ENCODE measurements at places on chromosomes 16 and 17.

GRCh38 chr16:29009050-29009837 lies 24.4 kb downstream of the LAT start:
- no peak for DNase-seq

DNA sequence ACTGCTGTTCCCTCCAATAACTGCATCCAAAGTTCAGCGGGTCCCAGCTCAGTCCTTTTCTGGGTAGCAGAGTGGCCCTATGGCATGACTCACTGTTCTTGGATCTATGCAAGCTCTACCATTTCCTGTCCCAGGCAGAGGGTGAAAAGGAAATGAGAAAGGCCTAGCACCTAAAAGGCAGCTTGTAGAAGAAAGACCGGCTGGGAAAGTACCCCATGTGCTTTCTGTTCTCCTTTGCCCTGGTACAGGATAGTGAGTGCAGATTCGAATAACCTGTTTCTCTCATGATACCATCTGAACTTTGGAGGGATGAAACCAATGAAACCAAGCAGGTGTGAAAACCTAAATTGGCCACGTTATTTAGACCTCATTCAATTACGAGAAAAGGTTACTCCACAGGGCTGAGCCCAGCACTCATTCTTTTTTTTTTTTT lies 12.7 kb upstream of the HASPIN start:
- no peak for DNase-seq

GRCh38 chr16:51526621-51527020 lies 375.6 kb upstream of the SALL1 start:
- no peak for DNase-seq

DNA sequence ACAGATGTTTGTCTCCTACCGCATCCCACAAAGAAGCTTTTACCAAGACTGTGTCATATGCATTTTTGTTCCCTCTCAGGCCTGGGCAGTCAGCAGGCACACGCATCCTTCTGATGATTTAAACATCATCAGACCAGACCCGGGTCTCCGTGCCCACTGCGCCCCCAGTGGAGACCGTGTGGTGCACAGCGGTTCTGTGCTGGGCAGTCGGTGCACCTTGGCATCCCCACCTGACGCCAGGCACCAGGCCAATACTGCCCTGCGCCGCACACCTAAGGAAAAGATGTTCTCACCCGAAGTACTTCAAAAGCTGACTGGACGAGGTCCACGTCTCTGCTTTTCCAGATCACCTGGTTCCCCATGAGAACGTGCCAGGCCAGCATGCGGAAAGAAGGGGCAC lies 10.6 kb upstream of the PLD6 start:
- DNase-seq, result no peak

DNA sequence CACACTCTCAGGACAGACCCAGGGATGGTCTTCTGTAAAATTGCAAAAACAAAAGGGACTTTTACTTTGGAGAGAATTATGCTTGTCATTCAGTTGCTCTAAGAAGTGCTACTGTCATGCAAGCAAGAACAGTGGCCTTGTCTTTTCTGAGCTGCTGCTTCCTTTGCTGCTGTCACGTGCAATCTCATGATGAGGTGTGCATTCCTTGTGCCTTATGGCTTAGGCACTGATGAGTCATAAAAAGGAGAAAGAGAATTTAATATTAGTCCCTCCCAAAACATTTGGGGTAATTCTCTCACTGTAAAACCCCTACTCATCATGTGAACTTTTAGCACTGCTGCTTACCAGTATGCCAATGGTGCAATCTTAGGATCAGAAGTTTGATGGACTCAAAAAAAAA lies 2051.3 kb downstream of the TP53TG3F start:
- no peak for DNase-seq

- no peak for DNase-seq
These were observed 878 bp upstream of the DNAJA2 start for GRCh38 chr16:46974352-46974751.

GRCh38 chr16:81779536-81780320 lies 637 bp downstream of the PLCG2 start:
- no peak for DNase-seq

DNA sequence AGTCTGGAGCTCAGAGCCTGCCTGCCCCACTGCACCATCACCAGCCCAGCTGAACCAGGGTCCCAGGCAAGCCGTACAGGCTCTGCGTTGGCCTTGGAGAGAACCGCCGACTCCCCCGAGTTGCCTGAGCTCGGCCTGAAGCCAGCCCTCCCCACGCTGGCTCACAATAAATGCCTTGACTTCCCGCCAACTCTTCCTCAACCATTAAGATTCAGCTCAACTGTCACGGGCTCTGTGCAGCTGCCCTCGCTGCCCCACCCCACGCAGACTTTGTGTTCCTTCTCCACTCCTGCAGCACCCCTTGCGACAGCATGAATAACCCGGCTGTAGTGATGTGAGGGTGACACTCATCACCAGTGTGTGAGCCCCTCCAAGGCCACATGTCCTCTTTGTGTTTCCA lies 4.8 kb upstream of the QPRT start:
- DNase-seq, result no peak

GRCh38 chr17:58572846-58573245 lies 58.4 kb upstream of the MTMR4 start:
- no peak for DNase-seq

GRCh38 chr17:8005357-8005756 lies 2.9 kb downstream of the GUCY2D start:
- no peak for DNase-seq

DNA sequence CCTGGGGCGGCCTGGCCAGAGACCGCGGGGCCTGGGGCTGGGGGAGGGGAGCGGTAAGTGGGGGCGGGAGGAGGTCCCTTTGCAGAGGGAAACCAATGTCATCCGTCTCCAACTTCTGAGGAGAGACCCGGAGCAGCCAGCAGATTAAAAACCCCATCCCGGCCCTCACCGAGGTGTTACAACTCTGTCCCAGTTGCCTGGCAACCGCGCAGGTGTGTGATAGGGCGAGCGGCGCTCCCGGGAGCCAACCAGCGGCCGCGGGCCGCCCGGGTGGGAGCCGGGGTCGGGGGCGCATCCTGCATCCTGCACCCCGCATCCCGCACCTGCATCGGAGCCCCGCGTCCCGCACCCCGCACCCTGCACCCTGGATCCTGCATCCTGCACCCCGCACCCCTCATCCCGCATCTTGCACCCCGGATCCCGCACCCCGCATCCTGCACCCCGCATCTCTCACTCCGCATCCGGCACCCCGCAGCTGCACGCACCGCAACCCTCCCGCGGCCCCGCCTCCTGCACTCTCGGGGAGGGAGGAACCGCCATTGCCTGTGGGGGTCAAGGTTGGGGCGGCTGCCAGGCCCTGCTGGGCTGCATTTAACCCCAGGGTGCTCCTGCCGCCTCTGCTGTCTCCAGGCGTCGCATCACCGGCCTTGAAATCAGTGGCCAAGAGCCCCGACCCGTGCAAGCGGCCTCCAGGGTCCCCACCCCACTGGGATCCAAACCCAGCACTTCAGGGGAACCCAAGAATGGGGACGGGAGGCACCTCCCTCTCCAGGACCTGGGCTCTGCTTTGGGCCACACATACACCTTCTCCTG lies 47.3 kb downstream of the RTN4RL1 start:
- no peak for DNase-seq

DNA sequence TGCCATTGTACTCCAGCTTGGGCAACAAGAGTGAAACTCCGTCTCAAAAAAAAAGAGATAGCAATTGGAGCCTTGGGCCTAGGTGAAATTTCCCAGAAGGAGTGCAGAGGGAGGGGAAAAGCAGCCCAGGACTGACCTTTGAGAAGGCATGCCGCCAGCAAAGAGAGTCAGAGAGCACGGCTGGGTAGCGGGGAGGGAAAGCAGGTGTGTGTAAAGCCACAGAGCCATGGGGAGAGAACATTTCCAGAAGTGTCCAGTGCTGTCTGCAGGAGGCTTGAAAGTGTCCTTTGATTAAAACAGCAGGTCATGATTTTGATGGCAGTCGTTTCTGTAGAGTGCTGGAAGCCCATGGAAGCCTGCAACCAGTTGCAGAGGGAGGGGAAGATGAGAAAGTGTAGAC lies 8.1 kb downstream of the C16orf54 start:
- no peak for DNase-seq

GRCh38 chr16:86834451-86835035 lies 256.2 kb downstream of the FOXL1 start:
- peak; percentile 18 for DNase-seq

GRCh38 chr17:9356488-9356911 lies 219.1 kb downstream of the STX8 start:
- no peak for DNase-seq

DNA sequence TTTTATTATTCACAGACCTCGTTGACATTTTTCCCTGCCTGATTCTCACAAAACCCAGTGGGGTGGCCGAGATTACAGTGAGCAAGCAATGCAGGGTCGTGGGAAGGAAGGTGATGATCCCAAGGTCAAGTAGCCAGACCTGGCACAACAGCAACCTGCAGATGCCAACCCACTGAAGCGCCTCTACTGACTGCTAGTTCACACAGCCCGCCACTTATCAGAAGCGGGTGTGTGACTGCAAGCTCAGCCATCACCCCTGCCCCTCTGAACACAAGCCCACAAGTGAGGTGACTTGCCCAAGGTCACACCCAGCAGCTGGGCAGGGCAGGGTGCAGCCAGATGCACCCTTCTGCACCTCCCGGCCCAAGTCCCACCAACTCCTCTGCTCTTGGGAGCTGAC lies 7.1 kb downstream of the TFAP4 start:
- DNase-seq, result no peak

DNA sequence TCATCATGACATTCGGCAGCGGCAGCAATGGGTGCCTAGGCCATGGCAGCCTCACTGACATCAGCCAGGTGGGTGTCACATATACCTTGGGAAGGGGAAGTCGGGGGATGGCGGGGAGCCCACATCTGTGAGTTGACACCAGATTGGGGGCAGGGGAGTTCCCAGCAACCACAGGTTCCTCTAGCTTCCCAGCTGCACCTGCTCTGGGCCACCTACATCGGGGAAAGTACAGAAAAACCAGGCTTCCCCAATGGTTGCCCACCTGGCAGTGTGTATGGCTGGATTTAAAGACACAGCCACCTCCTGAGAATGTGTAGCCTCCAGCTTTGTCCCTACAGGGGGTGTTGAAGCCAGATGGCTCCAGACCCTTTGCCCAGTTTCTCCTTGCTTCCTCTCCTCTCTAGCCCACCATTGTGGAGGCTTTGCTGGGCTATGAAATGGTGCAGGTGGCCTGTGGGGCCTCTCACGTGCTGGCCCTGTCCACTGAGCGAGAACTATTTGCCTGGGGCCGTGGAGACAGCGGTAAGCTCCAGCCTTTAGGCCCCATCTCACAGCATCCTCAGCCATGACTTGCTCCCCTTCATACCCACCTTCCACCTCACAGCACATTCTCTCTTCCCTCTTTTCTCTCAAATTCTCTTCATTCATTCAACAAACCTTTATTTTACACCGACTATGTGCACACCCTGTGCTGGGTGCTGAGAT lies 5.0 kb upstream of the TRAF4 start:
- no peak for DNase-seq

GRCh38 chr17:50114849-50115357 lies 15.1 kb downstream of the SAMD14 start:
- peak; percentile 60 for DNase-seq

DNA sequence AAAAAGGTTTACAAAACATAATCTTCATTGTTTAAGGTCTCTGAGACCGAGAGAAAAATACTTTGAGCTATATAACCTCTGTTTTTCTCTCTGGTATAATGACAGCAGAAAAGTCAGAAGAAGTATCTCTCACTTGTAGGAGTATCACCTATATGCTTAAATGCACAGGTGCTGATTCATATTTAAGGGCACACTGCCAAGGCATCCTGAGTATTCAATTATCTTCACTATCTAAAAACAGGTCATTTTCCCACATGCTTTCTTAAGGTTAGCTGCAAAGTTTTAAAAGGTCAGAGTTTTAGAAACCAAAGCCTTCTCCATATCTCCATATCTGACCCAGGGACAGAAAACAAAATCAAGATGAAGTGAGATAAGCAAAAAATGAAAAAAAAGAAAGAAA lies 99.3 kb upstream of the C17orf78 start:
- no peak for DNase-seq

GRCh38 chr17:30101686-30102390 lies 14.8 kb upstream of the NSRP1 start:
- no peak for DNase-seq

DNA sequence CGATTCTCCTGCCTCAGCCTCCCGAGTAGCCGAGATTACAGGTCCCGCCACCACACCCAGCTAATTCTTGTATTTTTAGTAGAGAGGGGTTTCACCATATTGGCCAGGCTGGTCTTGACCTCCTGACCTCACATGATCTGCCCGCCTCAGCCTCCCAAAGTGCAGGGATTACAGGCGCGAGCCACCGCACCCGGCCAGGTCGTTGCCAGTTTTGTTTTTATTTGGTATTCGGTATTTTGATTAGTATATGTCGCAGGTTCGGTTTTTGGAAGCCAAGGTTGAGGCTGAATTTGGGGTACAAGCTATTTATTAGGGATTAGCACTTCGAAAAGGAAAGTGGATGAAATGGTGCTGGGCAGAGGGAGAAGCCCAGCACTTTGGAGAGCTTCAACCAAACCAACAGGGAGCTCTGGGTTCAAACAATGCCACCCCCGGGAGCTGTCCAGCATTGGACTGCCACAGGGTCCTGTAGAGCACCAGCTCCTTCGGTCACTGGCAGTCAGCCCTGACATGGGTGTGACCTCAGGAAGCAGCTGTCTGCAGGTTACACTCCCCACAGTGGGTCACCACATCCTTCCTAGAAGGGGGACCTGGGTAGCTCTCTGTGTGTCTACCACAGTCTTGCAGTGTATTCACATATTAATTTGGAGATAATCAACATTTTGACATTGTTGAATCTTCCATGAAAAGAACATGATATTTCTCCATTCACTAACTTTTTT lies 1.5 kb upstream of the CLEC10A start:
- DNase-seq, result no peak

GRCh38 chr17:31780483-31780882 lies 78.6 kb downstream of the COPRS start:
- no peak for DNase-seq

- no peak for DNase-seq
These were observed 84.2 kb downstream of the TMC6 start for GRCh38 chr17:78044280-78044835.

- DNase-seq, result no peak
These were observed 518.5 kb upstream of the EEF2KMT start for GRCh38 chr16:5615868-5616642.

GRCh38 chr17:80204626-80205468 lies 15.3 kb downstream of the SGSH start:
- no peak for DNase-seq

GRCh38 chr17:67528751-67529436 lies 151.8 kb downstream of the PITPNC1 start:
- peak; percentile 75 for DNase-seq

GRCh38 chr16:74224828-74225612 lies 71.6 kb upstream of the PSMD7 start:
- DNase-seq, result no peak
